ENCODE measurements at places on chromosomes 1 and 21.
A peak's percentile ranks its signal among the peaks of the same experiment; 100 is the strongest.

DNA sequence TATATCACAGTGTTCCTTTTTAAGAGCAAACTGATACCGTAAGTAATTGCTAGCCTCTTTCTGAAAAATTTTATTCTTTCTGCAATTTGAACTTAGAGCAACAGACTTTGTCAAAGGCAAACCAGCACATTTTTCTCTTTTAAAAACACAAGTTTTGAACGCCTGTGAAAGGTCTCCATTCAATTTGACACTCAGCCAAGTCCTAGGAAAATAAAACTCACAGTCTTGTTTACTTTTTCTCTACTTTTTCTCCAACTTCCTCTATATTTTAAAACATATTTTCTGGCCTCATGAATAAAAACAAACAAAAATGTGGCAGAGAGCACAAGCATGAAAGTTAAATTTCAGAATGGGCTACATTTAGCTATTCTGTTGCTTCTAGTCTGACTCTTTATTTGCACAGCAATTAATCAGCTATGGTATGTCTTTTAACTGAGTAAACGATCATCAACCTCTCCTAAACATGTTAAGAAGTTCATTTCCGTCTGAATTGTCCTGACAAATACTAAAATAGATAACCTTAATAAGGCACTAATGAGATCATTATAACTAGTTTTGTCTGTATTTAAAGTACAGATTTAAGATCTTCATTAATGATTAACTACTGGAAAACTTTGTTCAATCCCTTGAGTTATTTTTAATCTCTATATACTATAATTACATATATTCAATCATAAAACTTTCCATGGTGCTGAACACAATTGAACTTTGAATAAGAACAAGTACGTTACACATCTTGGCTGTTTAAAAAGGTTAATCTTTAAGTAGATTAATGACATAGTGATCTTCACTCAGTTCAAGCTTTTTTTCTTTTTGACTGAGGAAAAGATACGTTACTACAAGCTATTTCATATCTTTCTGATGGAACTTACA is 550.6 kb downstream of the PTBP2 start:
- peak; percentile 11 for DNase-seq

- DNase-seq: peak; percentile 30
Observed at GRCh38 chr1:230010603-230011332, 56.3 kb upstream of the GALNT2 start.

- DNase-seq: peak; percentile 60
Observed at GRCh38 chr21:42677339-42678321, 24.2 kb downstream of the PDE9A start.

- DNase-seq: no peak
Observed at GRCh38 chr21:41602531-41602930, 94.6 kb upstream of the TMPRSS2 start.

DNA sequence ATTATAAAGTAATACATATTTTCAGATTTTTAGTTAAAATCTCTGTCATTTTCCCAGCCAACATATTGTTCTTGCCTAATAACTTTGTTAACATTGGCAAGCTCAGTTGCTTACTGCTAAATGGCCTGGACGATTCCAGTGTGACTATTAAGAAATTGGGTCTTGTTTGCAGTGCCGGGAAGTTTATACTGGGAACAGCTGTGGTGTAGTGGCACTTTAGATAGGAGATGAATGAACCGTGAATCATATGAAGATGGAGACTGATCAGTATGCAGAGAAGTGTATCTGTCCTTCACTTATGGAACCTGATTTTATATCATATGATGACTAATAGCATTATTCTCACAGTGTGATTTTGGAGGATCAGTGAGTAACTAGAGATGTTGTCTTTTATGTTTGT is 3.3 kb downstream of the CHRM3 start:
- DNase-seq: no peak

DNA sequence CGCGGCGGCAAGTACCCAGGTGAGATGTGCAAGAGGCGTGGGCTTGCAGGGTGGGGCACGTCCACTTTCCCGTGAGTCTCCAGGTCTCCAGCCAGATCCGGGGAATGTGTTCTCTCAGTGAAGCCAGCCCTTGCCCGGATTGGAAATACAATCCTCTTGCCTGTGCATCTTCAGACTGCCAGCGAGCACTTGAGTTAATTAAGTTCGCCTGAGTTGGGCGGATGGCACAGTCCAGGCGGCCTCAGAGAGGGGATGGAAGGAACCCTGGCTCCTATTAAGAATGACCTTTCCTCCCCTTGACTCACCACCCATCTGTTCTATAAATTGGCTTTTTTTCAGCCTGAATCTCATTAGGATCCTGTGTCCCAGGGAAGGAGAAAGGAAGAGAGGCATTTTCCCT is 33.3 kb upstream of the CNTN2 start:
- DNase-seq: no peak

- DNase-seq: no peak
Observed at GRCh38 chr1:35962952-35963351, 32.0 kb downstream of the AGO3 start.

All from brain (organoid and tissue), 16 donors.